ENCODE measurements at places on chromosomes 12 and 14.

DNA sequence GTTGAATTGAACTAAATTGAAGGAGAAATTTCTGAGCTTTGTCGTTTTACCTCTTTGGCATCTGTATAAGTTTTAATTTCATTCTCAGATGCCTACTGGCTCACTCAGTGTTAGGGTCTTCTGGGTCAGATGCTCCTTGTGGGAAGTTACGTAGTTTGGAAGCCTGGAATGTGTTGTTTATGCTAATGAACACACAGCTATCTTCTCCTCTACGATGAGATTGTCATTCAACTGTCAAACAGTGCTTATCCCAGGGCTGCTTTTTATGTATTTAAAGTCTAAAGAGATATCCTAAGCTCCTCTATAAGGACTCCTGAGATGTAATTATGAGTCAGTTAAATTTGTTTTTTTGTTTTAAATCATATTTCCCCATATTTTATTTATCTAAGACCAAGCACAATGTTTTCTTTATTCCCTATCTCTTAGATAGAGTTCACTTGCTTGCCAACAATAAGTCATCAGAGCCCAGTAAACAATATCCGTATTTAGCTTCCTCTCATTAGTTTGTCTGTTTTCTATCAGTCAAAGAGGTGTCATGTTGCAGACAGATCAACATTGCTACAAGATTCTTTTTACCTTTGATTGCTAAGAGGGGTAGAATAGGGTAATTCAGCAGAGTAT lies 368.0 kb upstream of the PDE3A start:
- no peaks in the 10 kb centered on the region for H3K4me1 ChIP-seq
- H3K36me3 ChIP-seq = no peaks in the 10 kb centered on the region
- peak overlapping the region; percentile 70 for H3K27ac ChIP-seq
- no peaks in the 10 kb centered on the region for H3K27me3 ChIP-seq
- no peak for DNase-seq

- H3K27me3 ChIP-seq = no peaks in the 10 kb centered on the region
- H3K4me3 ChIP-seq = no peak overlapping the region
- peaks cover 20% of the 10 kb centered on the region for H3K4me1 ChIP-seq
- no peak overlapping the region for H3K27ac ChIP-seq
- no peak for DNase-seq
These were observed 18.5 kb upstream of the TBPL2 start for GRCh38 chr14:55458800-55459515.

GRCh38 chr12:100221523-100221922 lies 20.9 kb downstream of the ACTR6 start:
- H3K4me3 ChIP-seq = no peak overlapping the region
- H3K27ac ChIP-seq = no peak overlapping the region
- H3K4me1 ChIP-seq = no peaks in the 10 kb centered on the region

DNA sequence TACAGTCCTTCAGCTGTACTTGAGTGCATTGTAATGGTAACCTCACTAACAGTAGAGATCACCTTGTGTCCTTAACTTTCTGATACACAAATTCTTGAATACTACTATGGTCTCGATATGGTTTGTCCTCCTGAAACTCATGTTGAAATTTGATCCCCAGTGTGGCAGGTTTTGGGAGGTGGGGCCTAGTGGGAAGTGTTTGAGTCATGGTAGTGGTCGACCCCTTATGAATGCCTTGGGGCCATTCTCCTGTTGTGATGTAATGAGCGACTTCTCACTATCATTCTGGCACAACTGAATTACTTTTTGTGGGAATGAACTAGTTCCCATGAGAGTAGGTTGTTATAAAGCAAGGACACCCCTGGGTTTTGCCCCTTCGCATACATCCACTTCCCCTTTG lies 52.3 kb downstream of the IPO8 start:
- H3K4me1 ChIP-seq = no peaks in the 10 kb centered on the region
- DNase-seq = no peak
- no peaks in the 10 kb centered on the region for H3K27me3 ChIP-seq
- no peak overlapping the region for H3K4me3 ChIP-seq
- peaks cover 30% of the 10 kb centered on the region for H3K36me3 ChIP-seq

GRCh38 chr14:43215524-43215923 lies 1291.6 kb downstream of the FSCB start:
- no peaks in the 10 kb centered on the region for H3K4me1 ChIP-seq
- H3K36me3 ChIP-seq = no peaks in the 10 kb centered on the region
- DNase-seq = no peak
- H3K4me3 ChIP-seq = no peak overlapping the region
- H3K27ac ChIP-seq = no peak overlapping the region

GRCh38 chr12:113857371-113857770 lies 108.8 kb downstream of the RBM19 start:
- DNase-seq = no peak
- peaks cover 5% of the 10 kb centered on the region for H3K4me1 ChIP-seq
- no peak overlapping the region for H3K4me3 ChIP-seq
- no peaks in the 10 kb centered on the region for H3K27me3 ChIP-seq
- peaks cover 4% of the 10 kb centered on the region for H3K36me3 ChIP-seq

DNA sequence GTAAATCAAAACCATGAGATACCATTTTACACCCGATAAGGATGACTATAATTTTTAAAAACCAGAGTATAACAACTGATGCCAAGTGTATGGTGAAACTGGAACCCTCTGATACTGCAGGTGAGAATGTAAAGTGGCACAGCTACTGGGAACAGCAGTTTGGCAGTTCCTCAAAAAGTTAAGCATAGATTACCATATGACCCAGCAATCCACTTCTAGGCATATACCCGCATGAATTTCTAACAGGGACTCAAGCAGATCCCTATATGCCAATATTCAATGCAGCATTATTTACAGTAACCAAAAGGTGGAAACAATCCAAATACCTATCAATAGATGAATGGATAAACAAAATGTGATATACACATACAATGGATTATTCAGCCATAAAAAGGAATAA lies 57.4 kb downstream of the BAZ1A start:
- H3K27me3 ChIP-seq = no peaks in the 10 kb centered on the region
- no peaks in the 10 kb centered on the region for H3K36me3 ChIP-seq
- H3K4me1 ChIP-seq = no peaks in the 10 kb centered on the region
- H3K4me3 ChIP-seq = no peak overlapping the region

DNA sequence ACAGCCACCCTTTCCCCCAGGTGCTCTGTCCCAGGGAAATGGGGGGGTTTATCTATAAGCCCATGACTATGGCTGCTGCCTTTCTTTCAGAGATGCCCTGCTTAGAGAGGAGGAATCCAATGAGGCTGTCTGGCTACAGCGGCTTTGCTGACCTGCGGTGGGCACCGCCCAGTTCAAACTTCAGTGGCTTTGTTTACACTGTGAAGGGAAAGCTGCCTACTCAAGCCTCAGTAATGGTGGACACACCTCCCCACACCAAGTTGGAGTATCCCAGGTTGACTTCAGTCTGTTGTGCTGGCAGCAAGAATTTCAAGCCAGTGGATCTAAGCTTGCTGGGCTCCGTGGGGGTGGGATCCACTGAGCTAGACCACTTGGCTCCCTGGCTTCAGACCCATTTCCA lies 869.2 kb downstream of the SLC6A15 start:
- H3K4me3 ChIP-seq = no peak overlapping the region
- DNase-seq = no peak
- H3K4me1 ChIP-seq = no peaks in the 10 kb centered on the region
- H3K27ac ChIP-seq = no peak overlapping the region

DNA sequence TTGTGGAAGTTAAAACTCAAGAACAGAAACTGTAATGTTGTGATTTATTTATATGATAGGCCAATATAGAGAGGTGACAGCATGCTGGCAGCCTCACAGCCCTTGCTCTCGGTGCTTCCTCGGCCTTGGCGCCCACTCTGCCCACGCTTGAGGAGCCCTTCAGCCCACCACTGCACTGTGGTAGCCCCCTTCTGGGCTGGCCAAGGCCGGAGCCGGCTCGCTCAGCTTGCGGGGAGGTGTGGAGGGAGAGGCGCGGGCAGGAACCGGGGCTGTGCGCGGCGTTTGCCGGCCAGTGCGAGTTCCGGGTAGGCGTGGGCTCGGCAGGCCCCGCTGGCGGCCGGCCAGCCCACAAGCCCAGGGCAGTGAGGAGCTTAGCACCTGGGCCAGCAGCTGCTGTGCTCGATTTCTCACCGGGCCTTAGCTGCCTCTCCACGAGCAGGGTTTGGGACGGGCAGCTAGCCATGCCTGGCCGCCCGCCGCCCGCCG lies 65.8 kb upstream of the SLC8A3 start:
- peaks cover 52% of the 10 kb centered on the region for H3K27me3 ChIP-seq
- H3K27ac ChIP-seq = no peak overlapping the region
- no peak for DNase-seq
- no peaks in the 10 kb centered on the region for H3K4me1 ChIP-seq

DNA sequence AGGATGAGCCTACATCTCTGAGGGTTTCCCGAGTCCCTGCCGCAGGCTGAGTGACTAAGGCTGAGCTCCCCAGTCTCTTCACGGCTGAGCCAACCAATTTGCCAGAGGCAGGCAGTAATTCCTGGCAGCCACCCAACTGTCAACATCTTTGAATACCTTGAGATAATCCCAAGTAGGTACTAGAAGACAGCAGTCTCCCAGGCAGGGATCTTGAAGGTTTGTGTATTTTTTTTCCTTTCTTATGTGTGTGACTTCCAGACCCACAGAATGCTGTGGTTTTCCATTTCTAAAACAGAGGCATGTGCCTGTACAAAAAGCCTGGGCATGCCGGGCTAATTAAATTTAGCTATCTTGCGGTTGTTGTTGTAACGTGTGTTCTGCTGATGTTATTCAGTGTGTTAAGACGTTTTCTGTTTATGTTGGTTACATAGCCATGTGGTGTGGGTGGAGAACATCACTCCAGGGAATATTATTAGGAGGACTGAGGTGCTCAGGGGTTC lies 155.5 kb downstream of the ANO2 start:
- no peaks in the 10 kb centered on the region for H3K36me3 ChIP-seq
- H3K27ac ChIP-seq = no peak overlapping the region
- H3K4me3 ChIP-seq = no peak overlapping the region
- no peak for DNase-seq

GRCh38 chr12:99611117-99611516 lies 36.4 kb upstream of the GARIN6 start:
- H3K27ac ChIP-seq = no peak overlapping the region
- no peaks in the 10 kb centered on the region for H3K36me3 ChIP-seq
- H3K4me3 ChIP-seq = no peak overlapping the region
- no peaks in the 10 kb centered on the region for H3K4me1 ChIP-seq

DNA sequence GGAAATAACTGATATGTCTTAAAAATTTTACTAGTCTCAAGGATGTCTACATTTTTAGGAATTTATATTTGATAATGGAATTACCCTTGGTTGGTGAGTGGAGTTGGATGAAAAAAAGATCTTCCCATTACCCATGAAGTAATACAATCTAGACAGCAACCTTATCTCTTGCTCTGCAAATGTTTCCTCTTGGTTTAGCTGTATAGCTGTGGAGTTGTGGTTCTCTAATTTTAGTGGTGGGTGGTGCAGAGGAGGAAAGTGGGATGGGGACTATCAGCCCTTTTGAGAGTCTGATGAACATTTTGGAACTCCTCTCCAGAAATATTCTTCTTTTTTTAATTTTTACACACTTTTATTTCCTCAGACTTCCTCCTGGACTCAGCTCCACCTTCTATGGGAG lies 17.1 kb downstream of the SPX start:
- H3K27ac ChIP-seq = no peak overlapping the region
- peaks cover 10% of the 10 kb centered on the region for H3K4me1 ChIP-seq
- no peak for DNase-seq
- no peak overlapping the region for H3K4me3 ChIP-seq

DNA sequence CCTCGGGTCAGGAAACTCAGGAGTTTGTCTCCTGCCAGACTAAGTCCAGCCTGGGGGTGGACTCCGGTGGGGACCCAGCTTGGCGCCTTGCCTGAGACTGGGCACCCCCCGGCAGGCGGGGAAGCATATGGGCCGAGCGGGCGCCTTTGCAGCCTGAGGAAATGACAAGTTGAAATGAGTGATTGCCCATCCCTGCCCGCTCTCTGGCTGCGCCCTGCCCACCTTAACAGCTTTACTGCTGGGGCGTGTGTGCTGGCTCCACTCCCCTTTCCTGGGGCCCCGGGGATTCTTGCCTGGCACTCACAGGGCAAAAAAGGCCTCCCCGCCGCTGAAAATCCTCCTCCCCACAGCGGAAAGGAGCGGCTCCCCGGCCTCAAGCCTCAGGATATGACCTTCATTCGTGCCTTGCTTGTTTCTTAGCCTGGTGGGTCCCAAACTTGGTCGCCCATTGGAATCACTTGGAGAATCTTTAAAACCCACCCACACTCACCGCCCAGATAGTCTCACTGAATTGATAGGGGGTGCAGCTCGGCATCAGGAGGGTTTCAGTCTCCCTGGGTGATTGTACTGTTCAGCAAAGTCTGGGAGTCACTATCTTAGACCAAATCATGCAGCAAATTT lies 1.5 kb downstream of the RFLNA start:
- peaks cover 32% of the 10 kb centered on the region for H3K27me3 ChIP-seq
- peak overlapping the region; percentile 6 for H3K4me3 ChIP-seq
- no peak for DNase-seq
- peaks cover 8% of the 10 kb centered on the region for H3K4me1 ChIP-seq
- H3K27ac ChIP-seq = no peak overlapping the region

GRCh38 chr14:92951912-92952471 lies 29.0 kb downstream of the CHGA start:
- no peak overlapping the region for H3K4me3 ChIP-seq
- peaks cover 56% of the 10 kb centered on the region for H3K4me1 ChIP-seq
- DNase-seq = peak; percentile 87
- H3K36me3 ChIP-seq = peaks cover 50% of the 10 kb centered on the region
- no peaks in the 10 kb centered on the region for H3K27me3 ChIP-seq

DNA sequence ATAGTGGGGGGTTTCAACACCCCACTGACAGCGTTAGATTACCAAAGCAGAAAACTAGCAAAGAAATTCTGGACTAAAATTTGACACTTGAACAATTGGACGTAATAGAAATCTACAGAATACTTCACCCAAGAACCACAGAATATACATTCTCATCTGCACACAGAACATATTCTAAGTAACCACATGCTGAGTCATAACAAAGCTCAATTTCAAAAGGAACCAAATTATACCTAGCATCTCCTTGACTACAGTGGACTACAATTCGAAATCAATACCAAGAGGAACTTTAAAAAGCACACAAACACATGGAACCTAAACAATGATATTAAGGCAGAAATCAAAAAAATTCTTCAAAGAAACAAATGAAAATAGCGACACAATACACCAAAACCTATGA lies 871.6 kb upstream of the MDGA2 start:
- H3K4me1 ChIP-seq = no peaks in the 10 kb centered on the region
- no peaks in the 10 kb centered on the region for H3K27me3 ChIP-seq
- H3K27ac ChIP-seq = no peak overlapping the region
- H3K4me3 ChIP-seq = no peak overlapping the region
- DNase-seq = no peak

All from heart left ventricle (tissue), 16 donors.